ENCODE measurements at places on chromosomes 2 and 18.

- no peak for DNase-seq
These were observed 8.6 kb downstream of the SPR start for GRCh38 chr2:72895759-72896281.

DNA sequence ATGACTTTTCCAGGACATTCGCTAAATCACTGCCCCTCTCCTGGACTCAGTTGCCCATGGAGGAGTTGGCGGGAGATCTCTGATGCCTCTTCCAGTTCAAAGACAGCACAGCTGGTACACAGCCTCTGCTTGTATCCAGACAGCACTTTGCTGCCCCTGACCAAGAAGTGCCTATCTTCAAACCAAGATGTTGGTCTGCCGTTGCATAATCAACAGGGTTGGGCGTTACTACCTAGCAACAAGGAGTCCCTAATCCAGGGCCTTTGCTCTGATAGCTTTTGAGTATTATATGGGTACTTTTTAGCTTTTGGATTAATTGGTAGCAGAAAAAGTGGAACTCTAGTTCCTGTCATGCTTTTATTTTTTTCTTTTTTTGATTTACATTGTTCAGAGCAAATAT lies 166.6 kb downstream of the FAM210A start:
- no peak for DNase-seq

DNA sequence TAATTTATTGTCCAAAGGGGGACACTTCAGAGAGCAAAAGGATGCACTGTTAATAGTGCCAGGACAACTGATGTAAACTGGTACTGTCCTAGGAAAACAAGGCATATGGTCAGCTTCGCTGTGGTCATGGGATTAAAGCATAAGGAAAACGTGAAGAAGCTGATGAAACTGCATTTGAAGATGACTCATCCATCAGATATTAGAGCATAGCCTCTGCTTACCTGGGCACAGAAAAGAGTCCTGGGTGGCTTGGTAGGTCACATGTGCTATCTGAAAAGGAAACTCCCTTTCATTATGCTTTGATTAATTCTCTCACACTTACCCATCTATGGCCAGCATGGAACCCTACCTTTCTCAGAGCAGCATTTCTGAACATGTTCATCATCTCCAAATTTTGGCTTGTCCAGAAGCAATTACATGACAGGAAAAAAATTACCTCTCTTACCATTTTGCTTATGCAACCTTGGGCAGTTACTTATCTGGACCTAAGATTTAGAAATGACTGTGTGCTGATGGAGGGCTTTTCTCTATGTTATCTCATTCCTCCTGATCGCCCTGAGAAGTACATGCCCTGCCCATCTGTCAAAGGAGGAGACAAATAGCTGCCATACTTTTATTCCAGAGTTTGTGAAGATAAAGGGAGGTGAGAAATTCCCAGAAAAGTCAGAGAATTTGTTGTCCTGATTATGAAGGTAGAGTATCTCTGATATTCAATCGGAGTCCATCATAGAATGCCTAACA lies 275.3 kb upstream of the SLC14A2 start:
- no peak for DNase-seq

GRCh38 chr2:190219186-190219585 lies 100.4 kb downstream of the HIBCH start:
- DNase-seq, result no peak

GRCh38 chr18:54444319-54444914 lies 86.7 kb downstream of the C18orf54 start:
- DNase-seq, result peak; percentile 67

DNA sequence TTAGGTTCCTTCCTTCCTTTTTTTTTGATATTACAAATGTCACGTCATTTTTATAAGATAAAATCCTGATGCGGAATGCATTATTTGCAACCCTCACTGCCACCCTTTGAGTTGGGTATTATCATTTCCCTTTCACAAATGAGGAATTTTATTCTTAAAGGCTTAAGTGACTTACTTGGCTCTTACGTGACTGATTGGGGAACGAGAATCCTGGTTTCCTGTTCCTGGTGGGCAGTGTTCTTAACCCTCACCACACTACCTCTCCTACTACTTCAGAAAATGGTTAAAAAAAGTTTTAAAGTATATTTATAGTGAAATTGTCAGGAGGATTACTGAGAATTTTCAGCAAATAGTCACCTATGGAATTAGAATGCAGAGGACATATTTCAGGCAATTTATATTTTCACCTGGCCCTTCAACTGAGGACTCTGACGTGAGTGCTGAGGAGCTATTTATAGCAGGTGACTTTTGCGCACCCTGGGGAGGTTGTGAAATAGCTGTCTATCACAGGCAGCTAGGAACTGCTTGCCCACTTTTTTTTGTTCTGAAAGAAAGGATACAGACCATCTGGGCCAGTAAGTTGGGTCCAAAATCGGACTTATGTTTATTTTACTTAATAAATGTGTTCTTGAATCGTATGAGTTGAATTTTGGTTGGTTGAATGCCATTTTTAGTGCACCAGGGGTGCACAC lies 18.7 kb upstream of the RASGRP3 start:
- DNase-seq, result peak; percentile 70

DNA sequence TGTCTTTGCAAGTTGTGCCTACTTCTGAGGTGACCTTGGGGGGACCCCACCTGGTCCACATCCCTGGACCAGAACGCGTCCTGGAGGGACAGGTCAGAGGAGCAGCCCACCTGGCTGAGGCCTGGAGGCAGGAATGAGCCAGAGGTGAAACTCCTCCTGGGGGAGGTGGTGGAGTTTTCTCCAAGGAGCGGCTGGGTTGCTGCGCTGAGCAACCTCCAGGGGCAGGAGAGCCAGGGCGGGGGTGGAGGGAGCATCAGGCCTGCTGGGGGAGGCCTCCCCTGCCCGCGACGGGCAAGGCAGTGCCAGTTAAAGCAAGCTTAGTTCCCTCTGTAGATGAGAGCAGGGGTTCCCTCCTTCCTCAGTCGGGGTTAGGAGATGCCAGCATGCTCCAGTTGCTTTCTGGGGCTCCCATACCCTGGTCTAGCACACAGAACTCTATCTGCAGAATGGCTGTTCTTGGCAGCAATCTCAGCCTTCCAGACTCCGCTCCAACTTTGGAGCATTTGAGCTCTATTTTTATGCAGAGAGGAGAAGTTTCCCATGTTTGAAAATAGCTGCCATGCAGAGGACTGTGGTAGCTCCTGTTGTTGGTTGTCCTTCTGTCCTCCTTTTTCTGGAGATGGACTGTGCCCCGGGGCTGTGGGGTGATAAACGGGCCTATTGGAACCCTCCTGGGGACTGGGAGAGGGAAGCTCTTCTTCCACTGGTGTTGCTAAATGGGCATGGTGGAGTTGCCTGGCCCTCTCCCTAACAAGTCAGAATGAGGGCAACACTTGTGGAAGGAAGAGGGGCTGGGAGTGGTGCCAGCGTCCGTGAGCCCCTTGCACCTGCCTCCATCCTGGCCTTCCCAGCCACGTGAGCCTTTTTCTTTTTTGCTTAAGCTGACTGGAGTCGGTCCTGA lies 39.1 kb downstream of the B3GNT2 start:
- no peak for DNase-seq

DNA sequence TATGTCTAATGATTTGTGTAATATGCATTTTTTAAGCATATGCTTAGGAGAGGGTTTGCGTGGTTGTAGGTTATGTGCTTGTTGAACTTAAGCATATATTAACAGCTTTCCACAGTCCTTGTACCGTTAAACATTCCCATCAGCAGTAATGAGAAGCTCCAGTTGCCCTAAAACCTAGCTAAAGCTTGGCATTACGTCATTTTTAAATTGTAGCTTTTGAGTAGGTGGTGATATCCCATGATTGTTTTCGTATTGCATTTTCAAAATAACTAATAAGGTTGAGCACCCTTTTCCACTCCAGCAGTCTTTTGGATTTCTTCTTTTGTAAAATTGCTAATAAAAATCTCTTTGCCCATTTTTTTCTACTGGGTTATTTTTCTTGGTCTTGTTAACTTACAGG lies 453.1 kb upstream of the GCFC2 start:
- DNase-seq, result no peak

- no peak for DNase-seq
These were observed 71.1 kb downstream of the DOCK10 start for GRCh38 chr2:224971214-224971613.

- no peak for DNase-seq
These were observed 162.2 kb downstream of the ALPK2 start for GRCh38 chr18:58466636-58467205.

DNA sequence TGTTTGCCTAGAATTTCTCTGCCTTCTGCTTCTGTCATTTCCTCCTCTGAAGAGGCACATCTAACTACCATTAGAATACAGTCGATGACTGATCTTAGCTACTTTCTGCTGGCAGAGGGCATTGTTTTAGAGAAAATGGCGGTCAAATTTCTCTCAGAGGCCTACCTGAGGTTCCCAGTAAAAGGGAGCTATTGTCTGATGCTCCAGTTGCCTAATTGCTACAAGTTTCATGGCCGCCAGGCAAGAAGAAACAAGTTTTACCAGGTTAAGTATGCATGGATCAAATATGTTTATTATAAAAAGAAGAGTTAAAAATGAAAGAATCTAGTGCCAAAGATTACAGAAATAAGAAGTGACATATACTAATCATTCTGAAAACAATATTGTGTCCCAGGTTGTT lies 416.6 kb downstream of the DSC3 start:
- no peak for DNase-seq

DNA sequence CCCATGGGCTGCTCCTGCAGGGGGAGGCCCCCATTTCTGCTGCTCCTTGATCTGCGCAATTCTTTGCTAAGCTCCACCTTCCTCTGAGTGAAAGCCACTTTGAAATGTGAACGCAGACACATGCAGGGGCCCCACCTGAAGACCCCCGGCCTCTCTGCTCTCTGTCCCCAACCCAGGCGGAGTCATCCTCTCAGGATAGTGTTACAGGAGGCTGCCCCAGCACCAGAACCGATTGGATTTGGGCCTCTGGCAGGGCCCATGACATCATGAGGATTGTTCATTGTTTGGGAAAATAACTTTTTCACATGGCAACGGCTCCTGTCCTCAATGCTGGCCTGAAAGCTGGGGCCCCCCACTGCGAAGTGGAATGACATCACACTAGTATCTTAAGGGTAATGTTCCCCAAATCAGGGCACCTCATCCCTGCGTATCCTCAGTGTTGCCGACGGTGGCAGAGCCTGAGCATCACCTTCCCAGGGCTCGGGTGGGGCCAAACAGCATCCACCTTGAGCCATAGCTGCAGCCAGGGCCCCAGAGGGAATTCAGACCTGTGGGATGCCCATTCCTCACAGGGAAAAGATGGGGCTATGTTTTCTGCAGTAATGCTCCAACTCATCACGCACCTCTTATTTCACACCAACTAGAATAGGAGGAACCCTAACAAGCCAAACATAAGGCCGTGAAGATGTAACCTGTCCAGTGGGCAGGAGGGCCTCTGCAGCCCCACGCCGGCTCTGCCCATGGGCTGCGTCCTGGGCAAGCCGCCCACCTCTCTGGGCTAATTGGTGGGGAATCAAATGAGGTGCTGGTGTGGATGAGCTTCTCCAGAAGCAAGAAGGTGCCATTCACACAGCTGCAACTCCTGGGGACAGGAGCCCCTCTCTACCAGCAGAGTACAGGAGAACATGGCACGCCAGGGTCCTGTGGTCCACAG lies 2.7 kb upstream of the ERFE start:
- DNase-seq, result no peak

DNA sequence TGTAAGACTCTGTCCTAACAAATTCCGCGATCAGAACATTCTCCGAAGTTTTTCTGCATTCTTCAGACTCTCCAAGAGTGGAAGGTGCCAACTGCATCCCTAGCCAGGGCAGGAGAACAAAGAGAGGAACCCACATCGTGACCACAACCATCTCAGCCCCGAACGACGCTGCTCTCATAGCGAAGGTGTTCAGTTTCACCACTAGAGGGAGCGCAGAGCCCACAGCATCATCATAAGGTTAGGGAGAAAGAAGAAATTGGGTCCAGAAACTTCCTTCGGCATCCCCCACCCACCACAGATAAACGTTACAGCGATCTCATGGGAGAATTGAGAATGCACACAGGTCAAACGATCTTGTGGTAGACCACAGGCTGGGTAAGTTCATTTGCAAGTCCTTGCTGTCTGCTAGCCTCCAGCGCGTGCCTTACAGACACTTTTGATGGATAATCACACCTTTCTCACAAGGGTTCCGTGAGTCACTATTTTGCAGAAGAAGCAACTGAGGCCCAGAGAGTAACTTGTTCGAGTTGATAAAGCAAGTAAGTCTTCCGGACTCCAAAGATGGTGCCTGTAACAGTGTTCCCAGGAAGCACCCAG lies 53.7 kb upstream of the ARL4C start:
- peak; percentile 80 for DNase-seq

DNA sequence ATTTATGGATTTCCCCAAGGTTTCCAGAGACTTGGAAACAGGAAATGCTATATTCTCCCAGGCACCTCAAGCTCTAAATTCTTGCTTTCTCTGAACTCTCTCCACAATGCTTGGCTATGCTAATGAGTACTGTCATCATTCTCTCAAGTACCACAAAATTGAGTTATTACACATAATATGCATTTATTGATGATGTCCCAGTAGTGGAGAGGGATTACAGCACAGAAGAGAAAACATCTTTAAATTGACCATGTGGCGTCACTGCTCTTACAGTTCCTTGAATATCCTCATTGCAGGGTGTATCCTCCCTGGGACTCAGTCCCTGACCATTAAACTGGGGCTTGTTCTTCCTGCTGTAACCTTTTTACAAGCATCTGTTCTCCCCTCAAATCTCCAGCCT lies 681.1 kb upstream of the FANCL start:
- DNase-seq, result no peak

GRCh38 chr2:12928775-12929401 lies 212.2 kb downstream of the TRIB2 start:
- no peak for DNase-seq

DNA sequence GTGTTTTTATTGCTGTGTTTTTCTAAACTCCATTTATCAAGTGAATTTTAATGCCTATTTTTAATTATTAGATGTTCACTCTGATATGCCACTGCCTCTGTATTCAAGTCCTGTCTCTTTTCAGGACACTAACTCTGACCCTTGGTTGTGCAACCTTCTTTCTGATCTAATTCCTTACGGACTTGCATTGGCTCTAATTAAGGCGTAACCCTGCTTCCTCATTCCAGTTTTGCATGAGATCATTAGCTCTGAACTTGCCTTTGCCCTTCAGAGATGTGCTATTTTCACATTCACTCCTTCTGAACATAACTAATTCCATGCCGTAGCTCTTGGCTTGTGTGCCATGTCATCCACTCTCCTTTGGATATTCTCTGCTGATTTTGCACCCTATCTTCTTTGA lies 162.5 kb upstream of the TMEFF2 start:
- no peak for DNase-seq

GRCh38 chr2:164000176-164000575 lies 264.4 kb upstream of the FIGN start:
- no peak for DNase-seq

DNA sequence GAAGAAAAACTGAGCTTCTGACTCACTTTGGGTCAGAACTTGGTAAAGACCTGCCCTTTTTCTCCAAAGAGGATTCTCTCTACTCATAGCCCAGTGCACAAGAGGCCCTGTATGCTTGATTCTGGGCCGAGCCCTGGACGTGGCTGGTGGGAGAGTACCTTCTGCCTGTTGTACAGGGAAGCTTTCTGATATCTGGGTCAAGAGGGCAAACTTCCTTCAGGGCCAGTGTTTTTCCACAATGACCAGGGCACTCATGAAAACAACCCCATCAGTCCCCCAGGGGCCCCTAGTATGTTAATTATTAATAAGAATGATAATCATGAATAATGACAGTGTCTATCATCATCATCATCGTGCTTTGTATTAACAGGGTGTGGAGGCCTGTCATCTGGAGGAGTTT lies 90.0 kb downstream of the TGFA start:
- no peak for DNase-seq

GRCh38 chr18:28114472-28114871 lies 62.5 kb downstream of the CDH2 start:
- DNase-seq, result no peak

- no peak for DNase-seq
These were observed 6.3 kb downstream of the RNPEPL1 start for GRCh38 chr2:240574386-240575100.

- no peak for DNase-seq
These were observed 992.8 kb upstream of the FANCL start for GRCh38 chr2:59233920-59234319.
